Posterior vena cava (tissue), 2 donors: ENCODE measurements at places on chromosomes 2 and 18. TPM values are rescaled to one million over a fixed set of nuclear protein-coding genes. Genes with fewer than 3 reads are reported as not detected.

The RAB6C gene
- not detected for total RNA-seq

The CD226 gene
- total RNA-seq: 2.5 TPM

The C1QL2 gene
- not detected for total RNA-seq

The RAB11FIP5 gene
- total RNA-seq: 39.2 TPM

The PMAIP1 gene
- total RNA-seq: not detected

The SCTR gene
- not detected for total RNA-seq
